Activated naive CD8-positive, alpha-beta T cell treated with anti-CD3 and anti-CD28 coated beads for 36 hours (primary cell): ENCODE measurements at places on chromosomes 6 and 20.

DNA sequence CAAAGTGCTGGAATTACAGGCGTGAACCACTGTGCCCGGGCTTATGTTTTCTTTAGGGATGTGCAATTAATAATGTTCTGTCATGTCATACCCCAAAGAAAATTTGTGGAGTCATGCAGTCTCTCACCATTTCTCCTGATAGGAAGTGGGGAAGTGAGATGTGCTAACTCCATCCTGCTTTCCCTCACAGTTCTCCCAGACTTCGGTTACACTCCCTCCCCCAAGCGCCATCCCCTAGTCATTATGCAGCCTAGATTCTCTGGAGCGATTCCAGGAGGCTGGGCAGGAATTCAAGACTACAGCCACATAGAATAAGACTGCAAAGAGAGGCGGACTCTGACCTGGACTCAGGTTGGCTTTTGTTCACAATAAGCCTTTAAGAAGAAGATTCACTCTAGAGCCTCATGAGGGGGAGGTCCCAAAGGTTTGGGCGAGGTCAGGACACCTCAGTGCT is 271.4 kb downstream of the ALDH8A1 start:
- no peak for DNase-seq

DNA sequence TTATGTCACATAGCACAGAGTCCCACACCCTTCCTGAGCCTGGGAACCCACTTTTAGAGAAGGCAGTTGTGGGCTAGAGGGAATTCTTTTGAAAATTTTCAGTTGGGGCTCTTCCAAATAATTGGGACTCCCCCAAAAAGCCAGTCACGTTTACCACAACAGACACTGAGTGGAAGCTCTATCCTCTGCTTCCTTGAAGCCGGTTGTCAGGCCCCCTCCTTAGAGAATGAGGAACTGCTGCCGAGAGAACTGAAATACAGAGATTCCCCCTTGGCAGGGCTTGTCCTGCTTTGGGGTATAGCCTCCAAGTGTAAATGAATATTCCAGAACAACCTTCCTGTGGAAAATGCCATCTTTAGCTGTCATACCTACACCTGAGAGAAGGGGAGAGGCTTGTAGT is 2.7 kb upstream of the JAG1 start:
- DNase-seq = no peak

- no peak for DNase-seq
These were observed 126.2 kb downstream of the IMPG1 start for GRCh38 chr6:75946146-75946831.

DNA sequence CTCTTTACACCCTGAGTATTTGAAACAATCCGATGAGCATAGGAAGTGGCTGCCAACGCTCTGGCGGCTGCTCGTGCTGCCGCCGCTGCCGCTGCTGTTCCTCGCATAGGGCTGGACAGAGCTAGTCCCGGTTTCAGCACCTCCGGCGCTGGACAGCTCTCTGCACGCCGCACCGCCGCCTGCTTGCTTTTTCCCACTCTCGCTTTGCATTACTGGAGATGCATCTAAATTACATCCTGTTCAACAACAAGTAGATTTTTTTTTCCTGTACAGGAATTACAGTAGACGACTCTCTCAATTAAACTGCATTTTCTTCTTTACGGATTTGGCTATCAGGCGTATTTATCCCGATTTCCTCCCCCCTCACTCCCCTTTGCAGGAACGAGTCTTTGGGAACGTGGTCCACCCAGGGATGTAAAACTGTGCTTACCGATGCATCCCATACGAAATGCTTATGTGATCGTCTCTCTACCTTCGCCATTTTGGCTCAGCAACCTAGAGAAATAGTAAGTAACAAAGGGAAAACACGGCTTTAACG is 563.8 kb downstream of the LMBRD1 start:
- peak; percentile 61 for DNase-seq

GRCh38 chr6:44311304-44311703 is 1.8 kb downstream of the AARS2 start:
- no peak for DNase-seq

DNA sequence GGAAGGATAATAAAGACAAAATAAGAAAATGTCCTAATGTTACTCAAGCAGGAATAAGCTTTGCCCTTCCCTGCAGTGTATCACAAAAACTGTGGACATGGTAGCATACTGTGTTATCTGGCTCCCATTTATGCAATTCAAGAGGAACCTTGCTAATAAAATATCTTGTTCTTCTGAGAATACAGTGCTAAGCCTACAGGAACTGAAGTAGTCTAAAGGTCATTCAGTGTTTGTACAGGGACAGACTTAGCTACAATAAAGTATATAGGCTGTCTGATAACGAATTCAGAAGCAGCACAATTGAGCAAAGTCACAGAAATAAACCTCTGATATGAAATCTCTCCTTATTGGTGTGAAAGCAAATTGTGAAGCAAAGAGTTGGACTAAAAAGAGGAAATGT is 59.6 kb upstream of the SDHAF4 start:
- no peak for DNase-seq

DNA sequence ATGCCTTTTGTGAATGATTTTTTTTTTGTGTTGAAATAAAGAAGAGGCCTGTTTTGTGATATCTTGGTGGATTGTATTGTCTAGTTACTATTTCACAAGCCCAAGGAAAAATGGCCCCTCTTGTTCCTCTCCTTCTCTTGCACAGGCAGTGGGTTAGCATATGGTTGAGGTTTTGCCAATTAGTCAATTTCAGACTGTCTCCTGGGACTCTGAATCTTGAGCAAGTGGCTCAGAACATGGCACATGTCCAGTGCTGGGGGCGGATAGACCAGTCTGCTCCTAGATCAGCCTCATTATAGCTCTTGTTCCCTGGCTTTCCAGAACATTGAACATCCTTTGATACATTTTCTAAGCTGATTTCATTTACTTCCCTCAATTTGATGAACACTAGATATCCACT is 589.2 kb downstream of the PHF3 start:
- DNase-seq = no peak

DNA sequence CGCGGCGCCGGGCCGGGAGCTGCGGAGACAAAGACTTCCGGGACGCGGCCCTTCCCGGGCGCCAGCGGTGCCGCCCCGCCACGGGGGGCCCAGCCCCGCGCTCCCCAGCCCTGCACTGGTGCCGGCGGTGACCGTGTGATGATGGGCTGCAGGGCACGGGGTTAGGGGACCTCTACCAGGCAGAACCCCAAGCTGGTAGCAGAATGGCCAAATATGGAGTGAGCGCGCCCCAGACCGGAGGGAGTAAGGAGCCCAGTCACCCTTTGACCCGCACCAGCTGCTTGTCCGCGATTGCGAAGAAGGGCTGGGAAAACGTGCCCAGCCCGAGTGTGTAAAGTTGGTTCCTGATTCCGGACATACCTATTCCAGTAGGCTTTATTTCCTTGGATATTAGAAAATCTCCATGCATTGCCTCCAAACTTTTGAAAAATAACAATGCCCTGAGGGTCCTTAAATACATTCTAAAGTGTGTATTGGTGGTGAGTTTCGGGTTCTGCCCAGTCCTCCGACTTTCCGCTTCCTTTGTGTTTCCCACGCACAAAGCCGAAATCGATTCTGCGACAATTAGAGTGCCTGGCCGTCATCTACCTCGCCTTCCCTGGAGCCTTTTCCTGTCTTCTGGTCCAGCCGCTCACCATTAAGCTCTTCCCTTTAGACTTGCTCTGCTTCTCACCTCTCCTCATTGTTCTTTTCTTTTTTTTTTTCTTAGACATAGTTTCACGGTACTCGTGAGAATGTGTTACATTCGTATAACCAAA is 1.1 kb downstream of the ABRACL start:
- DNase-seq = peak; percentile 24

DNA sequence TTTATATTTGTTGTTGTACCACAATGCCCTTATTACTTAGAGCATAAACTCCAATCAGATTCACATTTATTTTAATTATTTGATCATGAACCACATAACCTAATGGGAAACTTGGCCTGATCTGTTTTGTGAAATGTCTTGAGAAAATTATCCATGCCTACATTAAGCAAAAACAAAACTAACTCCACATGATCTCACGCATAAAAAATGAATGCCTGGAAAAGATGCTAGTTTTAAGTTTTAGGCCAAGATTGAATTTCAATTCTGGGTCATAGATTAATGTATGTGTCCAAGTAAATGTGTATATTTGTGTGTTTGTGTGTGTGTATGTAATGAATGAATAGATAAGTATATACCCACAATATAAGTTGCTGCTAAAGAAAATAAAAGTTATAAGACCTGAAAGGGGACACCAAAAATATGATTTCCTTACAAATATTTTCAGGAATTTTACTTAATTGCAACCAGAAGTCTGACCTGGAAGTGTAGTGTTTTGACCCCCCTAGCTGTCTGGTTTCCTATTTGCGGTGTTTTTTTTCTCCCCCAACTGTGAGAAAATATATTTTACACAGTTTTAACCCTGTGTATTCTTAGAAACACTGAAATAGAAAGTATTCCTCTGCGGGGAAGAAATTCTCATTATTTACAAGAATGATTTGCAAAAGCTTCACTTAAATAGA is 97.2 kb downstream of the JAG1 start:
- no peak for DNase-seq

DNA sequence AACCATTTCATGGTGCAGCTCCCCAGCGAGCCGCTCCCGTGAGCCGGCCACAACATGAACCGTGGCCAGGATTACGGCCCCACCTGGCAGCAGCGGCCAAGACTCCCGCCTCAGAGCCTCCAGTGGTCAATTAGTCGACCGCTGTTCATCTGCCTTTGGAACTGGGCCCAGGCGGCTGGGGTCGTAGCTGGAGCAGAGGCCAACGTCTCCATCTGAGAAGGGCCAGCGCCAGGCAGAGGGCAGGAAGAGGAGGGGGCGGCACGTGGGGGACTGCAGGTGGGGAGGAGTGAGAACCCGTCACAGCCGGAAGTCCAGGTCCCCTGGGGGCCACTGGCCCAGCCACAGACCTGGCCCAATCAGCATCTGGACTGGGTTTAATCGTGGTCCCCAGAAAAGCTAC is 184.3 kb downstream of the TAF4 start:
- no peak for DNase-seq

DNA sequence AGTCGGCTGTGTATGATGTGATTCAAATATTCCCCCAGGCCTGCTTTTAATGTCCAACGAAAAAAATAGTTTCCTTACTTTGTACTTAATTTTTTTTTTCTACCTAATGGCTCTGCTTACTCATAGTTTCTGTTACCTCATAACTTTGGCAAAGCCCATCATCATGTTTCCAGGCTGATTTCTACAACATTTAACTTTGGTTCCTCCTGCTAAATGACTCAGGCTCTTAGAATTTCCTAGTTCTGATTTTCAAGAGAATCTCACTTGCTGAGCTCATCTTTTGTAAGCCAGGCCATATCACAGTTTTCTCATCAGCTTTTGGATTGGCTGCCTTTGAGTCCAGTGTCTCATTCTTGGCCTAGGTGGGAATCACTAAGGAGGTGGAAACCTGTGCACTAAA is 323.1 kb downstream of the HDGFL1 start:
- no peak for DNase-seq

GRCh38 chr20:50856475-50857041 is 61.7 kb downstream of the BCAS4 start:
- no peak for DNase-seq

GRCh38 chr6:161660666-161661571 is 387.1 kb upstream of the AGPAT4 start:
- DNase-seq = no peak

DNA sequence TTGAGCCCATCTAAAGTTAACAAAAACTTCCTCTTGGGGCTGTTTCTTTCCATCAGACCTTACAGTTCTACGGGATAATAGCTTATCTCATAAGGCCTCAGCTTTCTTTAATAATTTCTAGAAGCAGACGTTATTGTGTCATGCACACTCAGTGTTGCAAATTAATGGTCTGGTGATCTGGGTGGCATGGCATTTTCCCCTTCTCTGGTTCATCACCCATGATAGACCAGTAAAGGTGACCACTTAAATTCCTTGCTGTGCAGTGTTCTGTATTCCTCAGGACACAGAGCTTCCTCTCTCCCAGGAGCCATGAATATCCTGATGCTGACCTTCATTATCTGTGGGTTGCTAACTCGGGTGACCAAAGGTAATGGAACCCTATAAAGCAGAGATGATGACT is at the start of gene DEFB125:
DEFB125 (plus strand) TSS at position 272 of the 400 bp plus-strand sequence; CDS start at position 310, 38 bp downstream.
- DNase-seq = no peak

DNA sequence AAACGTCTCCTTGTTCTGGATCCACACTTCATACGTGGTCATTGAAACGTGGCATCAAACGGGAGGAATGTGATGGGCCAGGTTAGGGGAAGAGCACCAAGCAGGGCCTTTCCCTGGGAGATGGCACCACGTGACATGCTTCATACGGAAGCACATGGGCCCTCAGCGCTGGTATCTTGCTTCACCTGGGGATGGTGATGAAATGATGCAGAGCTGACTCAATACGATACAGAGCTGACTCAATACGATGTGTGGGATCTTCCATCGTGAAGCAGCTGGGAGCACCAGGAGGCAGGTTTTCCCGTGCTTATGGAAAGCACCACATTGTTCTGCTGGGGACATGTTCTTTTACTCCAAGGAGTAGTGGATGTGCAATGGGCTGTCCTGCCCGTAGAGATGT is 22.5 kb upstream of the TAGAP start:
- no peak for DNase-seq

GRCh38 chr6:20056350-20056992 is 155.8 kb downstream of the MBOAT1 start:
- no peak for DNase-seq

DNA sequence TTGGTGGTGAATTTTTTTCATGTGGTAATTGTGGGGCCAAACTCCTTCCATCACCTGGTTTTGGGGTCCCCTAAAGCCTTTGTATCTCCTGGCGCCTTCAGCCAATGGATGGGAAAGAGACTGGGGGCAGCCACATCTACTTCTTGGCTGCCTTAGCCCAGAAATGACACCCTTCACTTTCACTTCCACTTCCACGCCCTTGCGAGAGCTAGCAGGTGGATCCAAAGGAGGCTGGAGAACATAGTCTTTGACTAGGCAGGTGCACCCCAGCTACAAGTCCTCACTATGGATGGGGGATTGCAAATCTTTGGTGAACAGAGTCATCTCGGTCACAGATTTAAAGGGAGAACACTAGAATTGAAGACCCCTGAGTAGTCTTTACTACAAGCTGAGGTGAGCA is 70.8 kb downstream of the NDUFAF5 start:
- DNase-seq = no peak

DNA sequence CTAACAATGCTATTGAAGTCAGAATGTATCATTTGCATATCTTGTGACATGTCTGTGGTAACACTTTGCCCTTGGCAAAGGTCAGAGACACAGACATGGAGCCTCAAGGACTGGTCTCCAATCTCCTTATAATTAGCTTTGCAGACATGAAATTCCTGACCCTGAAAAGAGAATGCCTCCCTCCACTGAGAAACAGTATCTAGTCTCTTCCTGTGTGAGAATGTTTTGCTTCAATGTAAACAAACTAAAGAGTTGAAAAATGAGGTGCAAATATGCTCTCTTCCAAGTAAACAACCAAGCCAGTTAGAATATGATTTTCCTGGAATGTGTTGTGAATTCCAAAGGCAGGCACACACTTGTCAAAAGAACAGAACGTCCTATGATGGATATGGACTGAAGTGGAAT is 407.1 kb upstream of the MARCKS start:
- no peak for DNase-seq

- DNase-seq = peak; percentile 55
These were observed at the start of gene LTB for GRCh38 chr6:31582230-31582643. Gene LTB (minus strand): TSS chr6:31582424. CDS start chr6:31582417, 7 bp downstream.

GRCh38 chr20:2353231-2353630 is 27.5 kb upstream of the TGM6 start:
- DNase-seq = no peak
